ENCODE measurements at places on chromosomes 6 and 20.
A peak's percentile ranks its signal among the peaks of the same experiment; 100 is the strongest.

- DNase-seq: no peak
These were observed 14.4 kb downstream of the DLL1 start for GRCh38 chr6:170276369-170277057.

DNA sequence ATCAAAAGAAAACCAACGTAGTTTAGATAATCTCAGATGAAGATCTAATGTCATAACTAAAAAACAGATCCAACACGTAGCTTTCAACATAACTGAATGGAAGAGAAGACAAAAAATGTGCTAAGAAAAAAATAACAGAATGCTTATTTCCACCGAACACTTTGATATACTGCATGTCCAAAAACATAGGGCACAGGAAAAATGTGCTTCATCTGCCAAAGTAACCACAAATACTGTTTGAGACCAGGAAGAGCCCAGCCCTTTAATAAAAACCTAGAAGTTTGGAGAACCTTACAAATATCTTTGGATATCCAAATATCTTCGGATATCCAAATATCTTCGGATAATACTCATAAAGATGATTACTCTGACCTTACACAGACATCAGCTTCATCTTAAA is 19.8 kb downstream of the LAMA4 start:
- no peak for DNase-seq

DNA sequence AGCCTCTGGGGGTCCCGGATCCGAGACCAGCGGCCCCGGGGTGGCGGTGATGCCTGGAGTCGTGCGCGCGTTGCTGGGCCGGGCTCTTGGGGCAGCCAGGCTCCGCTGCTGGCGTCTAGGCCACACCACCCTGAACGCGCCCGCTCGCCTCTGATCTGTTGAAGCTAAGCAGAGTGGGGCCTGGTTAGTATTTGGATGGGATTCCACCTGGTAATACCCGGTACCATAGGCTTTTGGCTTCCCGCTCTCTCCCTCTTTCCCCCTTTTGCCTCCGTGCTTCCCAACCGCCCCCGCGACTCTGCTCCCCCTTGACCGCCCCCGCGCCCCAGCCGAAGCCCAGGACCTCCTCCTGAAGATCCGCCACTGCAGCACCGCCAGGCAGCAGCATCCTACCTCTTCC is 1383.5 kb upstream of the DEFB115 start:
- DNase-seq: no peak

GRCh38 chr20:5734602-5735001 is 15.6 kb upstream of the SHLD1 start:
- DNase-seq: no peak

DNA sequence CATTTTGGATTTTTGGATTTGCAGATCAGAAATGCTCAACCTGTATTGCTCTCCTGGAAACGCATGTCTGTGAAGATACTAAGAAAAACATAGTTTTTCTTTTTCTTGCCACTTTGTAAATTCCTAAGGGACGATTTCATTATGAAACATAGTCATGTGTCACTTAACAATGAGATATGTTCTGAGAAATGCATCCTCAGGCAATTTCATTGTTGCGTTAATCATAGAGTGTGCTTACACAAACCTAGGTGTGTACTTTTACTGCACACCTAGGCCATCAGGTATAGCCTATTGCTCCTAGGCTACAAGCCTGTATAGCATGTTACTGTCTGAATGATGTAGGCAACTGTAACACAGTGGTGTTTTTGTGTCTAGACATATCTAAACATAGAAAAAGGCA is 13.4 kb upstream of the THEMIS start:
- DNase-seq: no peak

DNA sequence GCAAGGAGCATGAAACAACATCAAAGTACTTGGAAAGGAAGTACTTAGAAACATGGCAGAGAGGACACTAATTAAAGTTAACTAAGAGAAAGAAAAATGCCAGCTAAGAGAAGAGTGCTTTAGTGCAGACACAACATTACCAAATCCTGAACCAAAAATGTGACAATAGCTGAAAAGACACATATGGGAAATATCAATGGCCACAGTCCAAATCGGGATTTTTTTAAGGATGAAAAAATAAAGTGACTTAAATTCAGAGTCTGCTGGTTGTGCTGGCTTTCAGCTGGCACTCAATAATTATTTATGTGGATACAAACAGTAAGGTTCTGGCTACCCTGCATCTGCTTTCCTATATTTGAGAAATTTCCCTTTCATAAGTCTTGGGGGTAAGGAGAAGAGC is 12.6 kb upstream of the DST start:
- no peak for DNase-seq

DNA sequence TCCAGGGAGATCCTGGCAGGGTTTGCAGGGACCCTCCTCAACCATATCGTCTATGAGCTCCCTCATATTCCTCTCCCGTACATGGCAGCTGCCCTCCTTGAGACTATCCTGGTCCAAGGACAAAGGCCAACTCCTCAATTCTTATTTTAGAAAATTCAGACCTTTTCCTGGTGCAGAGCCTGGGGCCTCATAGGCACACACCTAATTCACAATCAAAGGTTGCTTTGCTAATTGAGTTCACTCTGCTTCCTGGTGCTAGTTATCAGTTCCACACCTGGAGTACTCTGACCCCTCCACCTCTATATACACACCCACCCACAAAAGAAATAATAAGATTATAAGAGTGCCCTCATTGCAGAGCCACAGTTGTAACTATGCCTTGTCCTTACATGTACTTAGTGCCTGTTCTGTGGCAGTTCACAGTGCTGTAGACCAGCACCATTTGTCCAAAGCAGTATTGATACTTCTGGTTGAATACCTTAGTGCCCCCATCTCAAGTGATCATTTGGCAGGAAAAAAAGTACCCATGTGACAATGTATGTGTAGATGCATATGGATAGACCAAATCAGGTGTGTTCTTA is 38.7 kb downstream of the GSS start:
- DNase-seq: no peak

DNA sequence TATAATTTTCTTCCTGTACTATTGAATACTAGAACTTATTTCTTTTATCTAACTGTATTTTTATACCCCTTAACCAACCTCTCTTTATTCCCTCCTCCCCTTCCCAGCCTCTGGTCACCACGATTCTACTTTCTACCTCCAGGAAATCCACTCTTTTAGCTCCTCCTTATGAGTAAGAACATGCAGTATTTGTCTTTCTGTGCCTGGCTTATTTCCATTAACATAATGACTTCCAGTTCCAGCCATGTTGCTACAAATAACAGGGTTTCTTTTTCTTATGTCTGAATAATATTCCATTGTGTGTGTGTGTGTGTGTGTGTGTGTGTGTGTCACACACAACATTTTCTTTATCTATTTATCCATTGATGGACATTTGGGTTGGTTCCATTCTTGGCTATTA is 152.3 kb upstream of the OLIG3 start:
- no peak for DNase-seq

GRCh38 chr6:103723438-103724322 is 1136.0 kb downstream of the HACE1 start:
- no peak for DNase-seq

DNA sequence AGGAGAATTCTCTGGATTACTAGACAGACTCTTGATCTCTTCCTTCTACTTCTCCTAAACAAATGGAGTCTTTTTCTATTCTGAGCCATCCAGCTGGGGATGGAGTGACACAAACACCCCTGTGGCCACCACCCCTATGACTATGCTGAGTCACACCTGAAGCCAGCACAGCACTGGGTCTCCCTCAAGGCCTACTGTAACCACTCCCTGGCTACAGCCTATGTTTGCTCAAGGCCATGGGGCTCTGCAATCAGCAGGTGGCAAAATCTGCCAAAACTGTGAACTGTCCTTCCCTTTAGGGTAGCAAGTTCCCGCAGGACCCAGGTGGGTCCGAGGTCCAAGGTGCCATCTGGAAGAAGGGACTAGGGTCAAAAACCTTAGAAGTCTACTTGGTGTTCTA is 132.3 kb downstream of the TINAG start:
- DNase-seq: no peak

DNA sequence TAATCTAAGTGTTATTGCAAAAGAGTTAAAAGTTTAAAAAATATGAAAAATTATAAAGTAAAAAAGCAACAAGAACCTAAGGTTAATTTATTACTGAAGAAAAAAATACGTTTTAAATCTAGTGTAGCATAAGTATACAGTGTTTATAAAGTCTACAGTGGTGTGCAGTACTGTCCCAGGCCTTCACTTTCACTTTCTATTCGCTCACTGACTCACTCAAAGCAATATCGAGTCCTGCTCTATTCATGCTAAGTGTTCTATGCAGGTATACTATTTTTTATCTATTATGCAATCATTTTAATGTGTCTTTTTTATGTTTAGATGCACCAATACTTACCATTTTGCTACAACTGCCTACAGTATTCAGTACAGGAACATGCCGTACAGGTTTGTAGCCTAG is 113.0 kb downstream of the MANEA start:
- DNase-seq: no peak

GRCh38 chr6:117265410-117266256 is at the start of gene VGLL2:
TSS of gene VGLL2 (plus strand) at chr6:117265558. CDS start at chr6:117265764, 206 bp downstream.
- no peak for DNase-seq

- peak; percentile 37 for DNase-seq
These were observed 5.3 kb upstream of the HSPA1B start for GRCh38 chr6:31822036-31822821.

DNA sequence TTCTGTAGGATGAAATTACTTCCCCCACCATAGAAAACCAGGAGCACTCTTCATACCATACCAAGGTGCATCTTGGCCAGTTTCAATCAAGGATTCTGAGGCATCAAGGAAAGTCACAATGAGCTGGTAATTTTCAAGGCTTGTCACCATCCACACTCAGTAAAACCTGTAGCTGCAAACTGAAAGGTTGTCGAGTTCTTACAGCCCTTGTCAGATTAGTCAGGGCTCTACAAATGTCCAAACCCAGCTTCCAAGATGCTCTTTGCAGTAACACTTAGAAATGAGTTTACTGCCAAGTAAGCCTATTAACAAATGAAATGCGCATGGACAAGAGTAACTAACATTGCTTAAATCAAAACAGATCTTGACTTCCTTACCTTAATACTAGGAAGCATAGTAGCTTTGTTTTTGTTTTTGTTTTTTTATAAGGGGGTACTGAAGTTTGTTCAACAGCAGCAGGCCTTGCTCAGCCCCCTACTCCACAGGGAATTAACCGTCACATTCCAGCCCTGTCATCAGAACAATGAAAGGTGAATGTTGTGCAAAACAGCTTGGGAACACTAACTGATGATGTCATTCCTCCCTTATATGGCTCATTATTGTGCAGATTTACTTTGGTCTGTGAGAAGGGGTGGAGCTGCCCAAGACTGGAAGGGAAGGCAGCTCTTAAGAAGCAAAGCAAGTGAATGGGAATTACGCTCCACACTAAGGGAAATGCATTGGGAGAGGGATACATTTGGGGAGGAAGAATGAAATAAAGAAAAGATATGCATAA is 49.9 kb upstream of the TMEM30A start:
- no peak for DNase-seq

- no peak for DNase-seq
These were observed 650.7 kb downstream of the KIF16B start for GRCh38 chr20:15922556-15922955.

GRCh38 chr20:46356195-46357029 is 48.1 kb upstream of the CDH22 start:
- no peak for DNase-seq

GRCh38 chr6:53268858-53269608 is 79.7 kb downstream of the ELOVL5 start:
- DNase-seq: no peak

DNA sequence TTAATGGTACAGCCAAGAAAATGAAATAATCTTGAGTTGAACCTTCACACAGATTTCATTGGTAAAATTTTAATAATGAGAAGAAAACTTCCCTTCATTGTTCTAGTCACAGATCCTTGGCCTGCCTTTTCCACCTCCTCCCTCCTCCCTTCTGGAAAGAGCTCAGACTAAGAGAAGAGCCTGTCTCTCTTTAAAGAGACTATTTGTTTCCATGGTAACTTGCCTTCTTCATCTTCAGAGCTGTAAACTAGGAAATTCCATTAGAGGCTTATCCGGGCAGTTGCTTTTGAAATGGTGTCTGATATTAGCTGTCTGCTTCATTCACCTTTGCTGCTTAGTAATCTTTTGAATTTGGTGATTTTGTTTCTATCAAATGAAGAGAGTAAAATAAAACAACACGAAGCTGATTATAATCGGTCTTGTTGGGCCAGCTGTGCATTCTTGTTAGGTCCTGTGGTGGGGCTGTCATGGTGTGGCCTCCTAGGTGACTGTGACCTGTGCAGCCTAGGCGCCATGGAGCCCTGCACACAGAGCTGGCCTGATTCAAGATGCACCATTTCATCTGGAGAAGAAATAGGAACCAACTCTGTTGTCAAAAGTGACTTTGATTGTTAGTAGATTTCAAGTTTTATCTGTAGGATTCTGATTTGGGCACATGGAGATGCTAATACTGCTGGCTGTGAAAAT is 96.7 kb downstream of the MAP3K7 start:
- no peak for DNase-seq

DNA sequence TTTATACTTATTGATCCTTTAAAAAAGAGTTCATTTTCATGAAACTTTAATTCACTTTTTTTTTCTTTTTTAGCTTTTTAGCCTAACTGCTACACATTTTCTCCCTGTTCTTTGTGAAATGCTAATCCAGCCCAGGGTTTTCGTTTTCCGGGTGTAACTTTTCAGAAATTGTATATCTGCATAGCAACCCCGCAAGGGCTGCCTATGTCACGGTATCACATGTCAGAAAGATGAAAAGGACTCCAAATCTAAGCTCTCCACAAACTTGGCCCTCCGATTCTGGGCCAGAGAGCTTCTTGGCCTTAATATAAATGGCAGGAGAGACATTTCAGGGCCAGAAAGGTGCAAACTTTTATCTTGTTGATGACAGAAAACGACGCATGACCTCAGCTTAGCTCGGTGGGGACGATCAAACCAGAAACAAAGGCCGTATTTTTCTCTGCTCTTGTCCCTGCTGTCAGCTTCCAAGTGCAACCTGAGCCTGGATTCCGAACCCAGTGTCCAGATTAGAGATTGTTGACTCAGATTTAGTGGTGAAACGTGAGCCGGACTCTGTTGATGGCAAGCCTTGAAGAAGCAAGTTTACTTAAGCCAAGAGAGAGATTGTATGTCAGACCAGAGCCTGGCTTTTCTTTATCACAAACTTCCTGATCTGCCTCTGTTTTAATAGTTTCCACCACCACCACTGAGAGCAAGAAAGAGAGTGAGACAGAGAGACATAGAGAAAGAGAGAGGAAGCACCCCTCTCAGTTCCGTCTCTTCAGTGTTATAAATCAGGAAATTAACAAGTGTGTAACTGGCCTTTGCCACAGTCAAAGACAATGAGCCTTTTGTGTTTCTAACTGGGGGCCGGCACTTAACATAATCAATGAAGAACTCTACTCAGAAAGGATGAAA is 157.8 kb downstream of the SCML4 start:
- no peak for DNase-seq

Data from activated CD4-positive, CD25-positive, alpha-beta regulatory T cell (primary cell).